H9 (cell line): ENCODE measurements at places on chromosomes 2 and 18. TPM values are rescaled to one million over a fixed set of nuclear protein-coding genes. Genes with fewer than 3 reads are reported as not detected.

CHRNG gene
- total RNA-seq = not detected in 2 replicates

DNA sequence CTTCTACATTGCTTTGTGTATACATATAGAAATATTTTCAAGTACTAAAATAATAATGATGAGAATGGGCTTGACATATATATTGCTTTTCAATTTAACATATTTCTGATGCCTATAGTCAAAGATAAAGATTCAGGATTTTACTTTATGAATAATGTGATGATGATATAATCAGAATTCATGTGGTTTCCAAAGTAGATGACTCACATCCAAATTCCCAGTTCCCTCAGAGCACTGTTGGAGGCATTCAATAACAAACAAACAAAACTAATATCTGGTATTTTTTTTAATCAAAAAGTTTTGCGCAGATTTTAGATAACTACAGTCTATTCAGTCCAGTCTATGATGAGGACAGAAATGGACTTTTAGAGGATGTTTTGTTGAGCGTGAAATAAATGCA lies 2094.5 kb upstream of the CELF4 start:
- no peak overlapping the region for H3K4me3 ChIP-seq
- no peaks in the 10 kb centered on the region for H3K27me3 ChIP-seq
- DNase-seq = no peak

DNA sequence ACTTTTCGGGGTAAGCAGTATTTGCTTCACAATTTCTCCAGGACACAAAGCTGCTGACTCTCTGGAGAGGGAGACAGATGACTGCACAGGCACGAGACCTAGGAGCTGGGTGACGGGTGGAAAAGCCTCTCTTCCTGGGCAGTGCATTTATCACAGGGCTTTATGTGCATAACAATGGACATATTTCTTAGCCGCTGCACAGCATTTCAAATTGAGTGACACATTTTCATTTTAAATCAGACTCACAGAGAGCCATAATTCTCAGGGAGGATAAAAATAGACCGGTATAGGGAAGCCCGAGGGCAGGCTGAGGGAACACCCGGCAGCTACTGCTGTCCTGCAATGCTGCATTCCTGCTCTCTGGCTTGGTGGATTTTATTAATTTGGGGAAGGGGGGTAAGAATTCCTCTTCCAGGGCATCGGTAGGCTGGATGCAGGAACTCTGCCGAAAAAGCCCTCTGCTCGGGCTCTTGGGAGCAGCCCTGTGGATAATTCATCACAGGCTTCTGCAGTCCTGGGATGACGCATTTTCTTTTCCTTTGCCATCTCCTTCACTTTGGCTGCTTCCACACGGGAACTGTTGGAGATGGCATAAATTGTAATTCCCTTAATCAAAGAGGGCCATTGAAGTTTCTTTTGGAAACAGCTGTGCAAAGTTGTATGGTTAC lies 108.1 kb upstream of the ACAA2 start:
- H3K4me1 ChIP-seq = no peaks in the 10 kb centered on the region
- peaks cover 8% of the 10 kb centered on the region for H3K36me3 ChIP-seq
- no peak overlapping the region for H3K4me3 ChIP-seq
- DNase-seq = no peak
- H3K27me3 ChIP-seq = no peaks in the 10 kb centered on the region
- H3K27ac ChIP-seq = no peak overlapping the region

DNA sequence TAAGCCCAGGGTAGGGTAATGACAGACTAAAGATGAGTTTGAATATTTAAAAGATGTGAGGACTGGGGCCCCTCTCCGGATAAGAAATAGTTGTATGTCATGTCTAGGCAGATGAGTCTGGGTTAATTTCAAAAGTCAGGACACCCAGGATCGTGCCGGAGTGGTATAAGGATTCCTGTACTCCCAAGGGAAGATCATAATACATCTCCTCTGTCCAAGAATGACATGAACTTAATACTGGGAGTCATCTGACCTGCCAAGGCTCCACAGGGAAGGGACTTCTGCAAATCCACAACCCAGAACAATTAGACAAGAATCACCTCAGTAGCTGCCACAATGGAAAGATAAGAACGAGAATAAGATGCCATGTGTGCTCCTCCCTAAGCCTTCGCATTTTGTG lies 17.1 kb downstream of the RPRM start:
- H3K36me3 ChIP-seq = no peaks in the 10 kb centered on the region; the same call in 2 of the 3 replicates
- H3K27ac ChIP-seq = no peak overlapping the region
- no peak for DNase-seq

GRCh38 chr2:6074089-6074643 lies 382.0 kb downstream of the SOX11 start:
- no peak overlapping the region for H3K27ac ChIP-seq
- H3K27me3 ChIP-seq = no peaks in the 10 kb centered on the region
- H3K4me1 ChIP-seq = peaks cover 9% of the 10 kb centered on the region; the same call in 1 of the 2 replicates
- DNase-seq = no peak
- H3K36me3 ChIP-seq = no peaks in the 10 kb centered on the region
- H3K4me3 ChIP-seq = no peak overlapping the region

DNA sequence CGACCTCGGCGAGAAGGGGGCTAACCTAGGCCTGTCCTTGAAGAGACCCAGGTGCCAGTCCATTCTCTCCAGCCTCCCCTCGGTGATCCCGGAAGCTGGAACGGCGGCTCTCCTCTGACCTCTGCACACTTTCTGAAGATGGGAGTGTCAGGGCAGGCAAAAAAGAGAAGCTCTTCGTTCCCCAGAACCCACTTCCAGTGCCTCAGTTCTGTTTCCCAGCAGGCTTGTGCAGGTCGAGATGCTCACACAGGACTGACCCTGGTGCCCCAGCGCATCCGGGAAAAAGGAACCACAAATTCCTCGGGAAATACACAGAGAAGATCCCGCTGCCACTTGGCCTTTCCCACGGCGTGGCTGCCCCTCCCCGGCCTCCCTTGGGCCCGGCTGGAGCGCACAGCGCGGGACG lies 681 bp upstream of the PTPN18 start:
- peak overlapping the region; percentile 71 for H3K4me3 ChIP-seq
- no peak for DNase-seq
- no peak overlapping the region for H3K27ac ChIP-seq
- no peaks in the 10 kb centered on the region; the same call in none of the 3 replicates for H3K36me3 ChIP-seq

RNF152 gene
- 2.3 and 2.6 TPM in 2 replicates for total RNA-seq

DNA sequence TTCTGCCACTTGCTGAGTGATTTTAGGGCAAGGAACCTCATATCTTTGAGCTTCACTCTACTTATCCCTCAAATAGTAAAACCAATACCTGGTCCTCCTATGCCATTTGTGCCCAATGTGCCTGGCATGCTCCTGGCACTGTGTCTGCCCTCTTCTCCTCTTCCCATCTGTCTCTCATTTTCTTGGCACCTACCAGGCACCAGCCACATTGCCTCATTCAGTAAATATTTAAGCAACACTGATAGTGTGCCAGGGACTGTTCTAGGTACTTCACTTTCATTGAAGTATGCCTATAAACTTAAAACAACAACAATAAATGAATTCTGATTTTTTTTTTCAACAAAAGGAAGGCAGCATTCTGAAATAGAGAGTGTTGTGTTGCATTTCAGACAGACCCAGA lies 15.1 kb upstream of the BOD1L2 start:
- DNase-seq = no peak
- no peaks in the 10 kb centered on the region for H3K36me3 ChIP-seq
- no peak overlapping the region for H3K4me3 ChIP-seq
- no peak overlapping the region for H3K27ac ChIP-seq
- H3K4me1 ChIP-seq = no peaks in the 10 kb centered on the region

DNA sequence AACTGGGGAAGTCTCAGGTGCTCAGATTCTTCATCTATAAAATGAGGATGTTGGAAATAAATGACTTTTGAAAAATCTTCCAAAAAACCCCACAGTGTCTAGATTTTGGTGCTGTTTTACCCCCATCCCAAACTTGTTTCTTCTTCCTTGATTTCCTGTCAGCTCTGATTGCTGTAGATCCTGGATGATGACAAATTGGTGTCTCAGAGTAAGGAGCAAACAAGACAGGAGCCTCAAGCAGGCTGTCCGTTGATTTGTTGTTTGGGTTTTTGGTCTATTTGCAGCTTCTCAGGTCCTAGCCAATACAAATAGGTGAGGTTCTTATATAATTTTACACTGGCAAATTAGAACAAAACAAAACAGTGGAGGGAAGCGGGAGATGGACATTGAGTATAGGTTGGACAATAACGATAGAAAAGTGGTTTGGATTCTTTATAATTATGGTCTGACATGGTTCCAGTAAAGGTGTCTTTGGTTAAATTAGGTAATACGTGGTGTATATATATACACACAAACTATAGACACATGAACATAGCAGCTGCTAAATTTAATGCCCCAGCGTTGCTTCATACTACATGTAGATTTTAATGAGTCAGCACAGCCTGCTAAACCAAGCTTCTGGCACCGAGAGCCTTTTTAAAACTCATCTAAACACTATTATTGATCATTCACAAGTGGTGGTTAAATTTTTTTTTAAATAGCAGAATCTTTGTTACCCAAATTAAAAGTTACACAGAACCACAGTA lies 142.5 kb downstream of the FMNL2 start:
- DNase-seq = no peak
- H3K4me3 ChIP-seq = no peak overlapping the region
- no peaks in the 10 kb centered on the region for H3K36me3 ChIP-seq
- peaks cover 1% of the 10 kb centered on the region; the same call in 1 of the 2 replicates for H3K4me1 ChIP-seq
- H3K27ac ChIP-seq = no peak overlapping the region

DNA sequence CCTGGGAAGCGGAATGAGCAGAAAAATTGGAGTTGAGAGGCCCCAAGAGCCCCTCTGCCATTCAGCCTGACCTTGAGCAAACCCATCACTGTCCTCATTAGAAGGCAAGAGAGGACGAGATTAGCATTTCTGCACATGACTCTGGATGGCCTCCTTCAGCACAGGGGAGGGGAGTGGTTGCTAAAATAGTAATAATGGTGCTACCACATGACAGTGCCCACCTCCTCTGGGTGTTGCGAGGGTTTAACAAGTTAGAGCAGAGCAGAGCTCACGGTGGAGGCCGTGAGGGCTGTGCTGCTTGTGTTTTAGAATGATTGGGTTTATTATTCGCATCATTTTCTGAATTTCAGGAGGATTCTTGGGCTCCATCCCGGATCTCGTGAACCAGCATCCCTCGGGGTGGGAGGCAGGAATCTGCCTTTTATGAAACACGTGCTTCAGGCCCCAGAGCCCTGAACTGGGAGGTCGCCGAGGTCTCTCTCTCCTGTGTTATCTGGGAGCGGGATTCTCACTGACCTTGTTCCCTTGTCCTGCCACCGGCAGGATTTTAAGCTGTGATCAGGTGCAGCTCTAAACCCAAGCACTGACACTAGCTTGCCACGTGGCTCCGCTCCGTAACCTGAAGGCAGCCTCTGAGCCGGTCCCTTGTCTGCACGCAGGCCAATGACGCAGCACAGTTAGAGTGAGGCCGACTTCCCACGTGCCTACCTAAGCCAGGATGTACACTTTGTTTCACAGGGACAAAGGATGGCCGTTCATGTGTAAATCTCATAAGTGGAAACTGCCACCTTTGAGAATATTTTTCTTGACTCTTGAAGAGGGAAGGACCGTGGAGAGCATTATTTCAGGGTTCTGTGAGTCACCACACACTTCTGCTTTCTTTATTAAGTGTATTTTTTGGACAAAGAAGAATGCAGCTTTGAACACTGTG lies 142.3 kb downstream of the ACOXL start:
- H3K4me3 ChIP-seq = no peak overlapping the region
- peaks cover 6% of the 10 kb centered on the region; the same call in 1 of the 3 replicates for H3K36me3 ChIP-seq
- no peak overlapping the region for H3K27ac ChIP-seq
- H3K27me3 ChIP-seq = no peaks in the 10 kb centered on the region
- no peaks in the 10 kb centered on the region; the same call in 1 of the 2 replicates for H3K4me1 ChIP-seq

DNA sequence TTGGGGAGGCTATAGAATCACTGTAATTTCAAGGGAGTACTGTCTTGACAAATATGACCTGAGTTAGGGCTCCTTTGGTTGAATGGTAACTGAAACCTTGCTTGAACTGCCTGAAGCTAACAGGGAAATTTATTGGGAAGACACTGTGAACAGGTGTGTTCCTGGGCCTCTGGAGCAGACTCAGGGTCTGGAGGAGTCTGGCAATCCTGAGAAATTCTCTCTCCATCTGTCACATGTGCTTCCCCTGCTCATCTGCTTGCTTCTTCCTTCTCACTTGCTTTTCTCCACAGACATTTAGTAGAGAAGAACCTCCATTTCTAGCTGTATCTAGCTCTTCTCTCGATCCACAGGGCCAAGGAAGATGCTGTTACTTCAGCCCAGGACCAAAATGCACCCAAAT lies 476.5 kb downstream of the LRP1B start:
- no peaks in the 10 kb centered on the region for H3K27me3 ChIP-seq
- no peaks in the 10 kb centered on the region for H3K36me3 ChIP-seq
- H3K4me3 ChIP-seq = no peak overlapping the region

DNA sequence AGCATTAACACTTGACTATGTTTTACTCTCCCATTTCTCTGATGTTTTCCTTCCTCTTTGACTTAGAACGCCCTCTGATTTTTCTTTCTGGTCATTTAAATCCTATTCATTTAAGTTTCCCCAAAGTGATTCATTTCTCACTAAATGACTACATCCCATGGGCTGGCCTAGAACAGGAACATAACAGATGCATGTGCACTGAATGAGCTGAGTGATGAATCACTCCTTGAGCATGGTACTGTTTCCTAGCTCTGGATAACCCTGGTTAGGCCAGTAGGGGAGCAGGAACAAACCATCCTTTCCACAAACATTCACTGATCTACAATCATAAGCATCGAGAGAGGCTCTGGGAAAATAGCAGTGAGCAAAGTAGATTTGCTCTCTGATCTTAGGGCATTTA lies 221.9 kb upstream of the SETBP1 start:
- no peak overlapping the region for H3K27ac ChIP-seq
- H3K27me3 ChIP-seq = no peaks in the 10 kb centered on the region
- H3K4me3 ChIP-seq = no peak overlapping the region
- no peaks in the 10 kb centered on the region for H3K4me1 ChIP-seq

GRCh38 chr2:64623242-64623850 lies 30.4 kb downstream of the SERTAD2 start:
- no peaks in the 10 kb centered on the region for H3K36me3 ChIP-seq
- DNase-seq = no peak
- H3K27ac ChIP-seq = no peak overlapping the region

- no peaks in the 10 kb centered on the region for H3K27me3 ChIP-seq
- H3K36me3 ChIP-seq = no peaks in the 10 kb centered on the region
- DNase-seq = no peak
These were observed 16.0 kb downstream of the R3HDM1 start for GRCh38 chr2:135547311-135547710.

- no peak for DNase-seq
- no peaks in the 10 kb centered on the region for H3K36me3 ChIP-seq
- H3K4me3 ChIP-seq = no peak overlapping the region
- no peak overlapping the region for H3K27ac ChIP-seq
These were observed 23.6 kb downstream of the ANKRD44 start for GRCh38 chr2:197286805-197287595.

- H3K4me1 ChIP-seq = no peaks in the 10 kb centered on the region
- no peaks in the 10 kb centered on the region for H3K36me3 ChIP-seq
- no peak for DNase-seq
These were observed 876 bp downstream of the CNTNAP5 start for GRCh38 chr2:124025891-124026434.

DNA sequence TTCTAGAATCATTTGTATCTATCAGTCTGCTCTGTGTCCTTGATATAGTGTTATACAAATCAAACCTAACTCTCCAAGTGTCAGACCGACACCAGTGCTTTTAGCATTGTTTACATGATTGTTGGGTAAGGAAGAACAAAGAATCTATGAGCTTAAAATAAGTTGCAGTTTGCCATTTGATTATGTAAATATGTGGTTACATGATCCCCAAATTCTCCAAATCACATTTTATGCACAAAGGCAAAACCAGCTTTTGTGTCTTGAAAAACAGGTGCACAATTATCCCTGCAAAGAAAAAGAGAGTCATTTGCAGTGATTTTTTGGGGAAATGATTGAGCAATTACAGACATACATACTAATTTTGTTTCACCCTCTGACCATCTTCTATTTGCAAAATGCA lies 652.6 kb upstream of the CHAC2 start:
- DNase-seq = no peak
- H3K4me1 ChIP-seq = no peaks in the 10 kb centered on the region; the same call in 1 of the 2 replicates
- H3K4me3 ChIP-seq = no peak overlapping the region
